ENCODE measurements at places on chromosomes 12 and 14.

DNA sequence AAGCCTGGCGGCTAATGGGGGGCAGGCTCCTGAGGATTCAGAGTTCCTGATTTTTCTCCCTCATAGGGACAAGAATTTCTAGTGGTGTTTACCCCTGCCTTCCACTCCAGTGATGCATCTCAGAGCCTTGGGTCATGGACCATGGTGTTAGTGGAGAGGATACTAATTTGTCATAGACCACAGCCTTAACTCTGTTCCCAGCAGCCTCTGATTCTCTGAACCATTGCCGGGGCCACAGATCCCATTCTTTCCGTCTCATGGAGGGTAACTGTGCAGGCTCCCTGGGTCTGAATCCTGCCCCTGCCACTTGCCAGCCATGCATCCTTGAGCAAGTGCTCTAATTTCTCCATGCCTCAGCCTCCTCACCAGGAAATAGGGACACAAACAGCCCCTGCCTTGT lies 55.1 kb downstream of the RPH3A start:
- no peak for DNase-seq

DNA sequence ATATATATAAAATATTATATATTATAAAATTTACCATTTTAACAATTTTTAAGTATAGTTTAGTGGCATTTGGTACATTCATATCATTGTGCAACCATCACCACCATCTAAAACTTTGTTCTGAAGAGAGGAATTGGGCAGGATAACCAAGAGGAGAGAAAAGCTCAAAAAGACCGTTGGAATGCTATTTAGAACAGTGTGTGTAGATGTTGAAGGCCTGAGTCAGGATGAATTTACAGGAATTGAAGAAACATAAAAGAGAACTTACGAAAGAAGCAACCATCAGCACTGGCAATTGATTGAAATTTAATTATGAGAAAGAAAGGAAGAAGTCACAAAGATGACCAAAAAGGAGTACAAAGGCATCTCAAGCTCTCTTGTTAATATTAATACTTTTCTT lies 196.9 kb upstream of the PWP1 start:
- no peak for DNase-seq

GRCh38 chr12:58932806-58933681 lies 12.7 kb upstream of the LRIG3 start:
- DNase-seq, result no peak

GRCh38 chr12:27276275-27276674 lies 32.2 kb downstream of the STK38L start:
- DNase-seq, result no peak

Data from HT-29 (cell line).